ENCODE measurements at places on chromosomes 6 and 20. TPM values are rescaled to one million over a fixed set of nuclear protein-coding genes. Genes with fewer than 3 reads are reported as not detected.

GRCh38 chr6:134381959-134382358 is 64.0 kb upstream of the SGK1 start:
- no peak for DNase-seq

The TRIM40 gene
- total RNA-seq = not detected

GRCh38 chr6:162964488-162965140 is 236.8 kb downstream of the PACRG start:
- peak; percentile 77 for DNase-seq

The TMEM151B gene
- not detected for total RNA-seq

DNA sequence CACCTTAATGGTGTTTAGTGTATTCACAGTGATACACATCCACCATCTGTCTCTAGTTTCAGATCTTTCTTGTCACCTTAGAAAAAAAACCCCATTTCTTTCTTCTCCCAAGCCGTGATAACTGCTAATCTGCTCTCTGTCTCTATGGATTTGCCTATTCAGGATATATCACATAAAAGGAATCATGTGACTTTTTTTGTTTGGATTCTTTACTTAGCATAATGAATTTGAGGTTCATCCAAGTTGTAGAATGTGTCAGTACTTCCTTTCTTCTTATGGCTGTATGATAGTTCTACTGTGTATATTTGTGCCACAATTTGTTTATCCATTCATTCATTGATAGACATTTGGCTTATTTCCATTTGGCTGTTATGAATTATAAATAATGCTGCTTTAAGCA is 57.1 kb downstream of the ITCH start:
- no peak for DNase-seq

GRCh38 chr20:17557675-17558006 is 12.2 kb upstream of the DSTN start:
- no peak for DNase-seq

The PRICKLE4 gene
- total RNA-seq = 4.0 TPM

GRCh38 chr6:81002126-81002525 is 750.4 kb downstream of the TENT5A start:
- DNase-seq = no peak

- no peak for DNase-seq
Measured at GRCh38 chr6:40910260-40910893, 128.6 kb downstream of the UNC5CL start.

The TBXT gene
- total RNA-seq = not detected

The UBD gene
- 0.35 TPM for total RNA-seq

DNA sequence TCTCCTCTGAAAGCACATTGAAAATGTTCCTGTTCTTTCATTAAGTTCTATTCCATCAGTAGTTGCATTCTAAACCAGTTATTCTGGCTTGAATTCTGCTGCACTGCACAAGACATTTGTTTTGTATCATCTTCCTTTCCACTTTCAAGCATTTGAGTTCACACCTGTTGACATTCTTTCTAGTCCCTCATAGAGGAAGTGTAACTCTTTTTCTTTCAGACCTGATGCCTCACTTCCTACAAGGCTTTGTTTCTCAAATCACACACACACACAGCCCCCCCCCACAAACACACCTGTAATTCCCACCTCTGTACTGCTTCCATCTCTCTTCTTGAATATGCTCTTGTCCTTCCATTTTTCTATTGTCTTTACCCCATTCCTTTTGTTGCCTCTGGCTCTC is 50.9 kb downstream of the CCN2 start:
- no peak for DNase-seq

The PACRG gene
- 7.4 TPM for total RNA-seq

- DNase-seq = no peak
Measured at GRCh38 chr6:155383913-155384312, 69.6 kb upstream of the TFB1M start.

DNA sequence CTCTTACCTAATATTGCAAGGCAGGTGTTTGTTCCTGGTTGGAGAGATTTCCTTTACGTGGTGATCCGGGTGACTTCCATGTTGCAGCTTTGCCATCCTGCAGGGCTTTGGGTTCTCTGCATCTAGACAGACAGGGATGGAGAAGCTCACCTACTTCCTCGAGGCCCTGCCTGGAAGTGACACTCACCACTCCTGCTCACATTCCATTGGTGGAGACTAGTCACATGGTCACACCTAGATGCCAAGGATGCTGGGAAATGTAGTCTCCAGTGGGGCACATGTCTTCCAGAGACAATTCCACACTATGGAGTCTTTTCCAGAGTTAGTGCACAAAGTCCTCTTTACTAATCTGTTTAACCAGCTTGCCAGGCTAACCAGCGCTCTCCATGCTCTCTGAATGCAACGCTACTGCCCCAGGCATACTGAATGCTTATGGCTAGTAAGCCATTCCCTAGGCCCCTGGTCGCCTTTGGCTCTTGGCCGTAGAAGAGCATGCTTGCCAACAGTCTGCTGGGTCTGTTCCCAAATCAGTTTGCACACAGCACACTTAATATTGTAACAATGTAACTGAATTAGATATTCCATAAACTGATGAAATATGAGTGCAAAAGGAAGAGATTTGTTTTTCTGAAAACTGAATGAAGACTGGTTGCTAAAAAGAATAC is 6.7 kb upstream of the KCNK15 start:
- DNase-seq = no peak

The OPN5 gene
- total RNA-seq = not detected

GRCh38 chr20:59063358-59064213 is 21.0 kb upstream of the PRELID3B start:
- peak; percentile 57 for DNase-seq

DNA sequence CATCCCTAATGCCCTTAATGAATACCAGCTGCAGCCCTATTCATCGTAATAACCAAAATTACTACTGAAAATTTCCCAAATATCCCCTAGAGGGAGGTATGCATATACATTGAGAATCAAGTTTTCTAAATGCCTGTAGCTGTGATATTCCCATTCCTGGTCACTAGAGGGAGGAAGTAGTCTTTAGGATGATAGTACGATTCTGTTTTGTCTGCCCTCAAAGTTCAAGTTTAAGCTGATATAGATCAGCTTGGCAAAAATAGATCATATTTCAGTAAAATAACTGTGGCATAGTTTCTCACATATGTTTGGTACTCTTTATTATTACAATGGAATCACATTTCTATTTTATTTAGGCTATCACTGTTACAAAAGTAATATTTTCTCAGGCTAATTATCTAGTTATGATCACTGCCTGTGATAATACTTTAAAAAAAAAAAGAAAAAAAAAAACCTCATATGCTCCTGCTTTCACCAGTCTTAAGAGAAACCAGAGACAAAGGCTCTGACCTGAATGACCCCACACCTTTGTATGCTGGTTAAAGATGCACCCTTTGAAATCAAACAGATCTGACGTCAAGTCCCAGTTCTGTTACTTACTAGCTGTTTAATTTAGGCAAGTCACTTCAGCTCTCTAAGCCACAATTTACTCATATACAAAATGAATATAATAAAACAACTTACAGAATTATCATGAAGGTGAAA is 11.0 kb downstream of the TSPYL1 start:
- DNase-seq = no peak

The SGK2 gene
- total RNA-seq = 0.38 TPM

- DNase-seq = no peak
Measured at GRCh38 chr6:139156551-139156950, 21.7 kb downstream of the HECA start.

- no peak for DNase-seq
Measured at GRCh38 chr20:60486315-60486714, 528.1 kb downstream of the CDH26 start.

DNA sequence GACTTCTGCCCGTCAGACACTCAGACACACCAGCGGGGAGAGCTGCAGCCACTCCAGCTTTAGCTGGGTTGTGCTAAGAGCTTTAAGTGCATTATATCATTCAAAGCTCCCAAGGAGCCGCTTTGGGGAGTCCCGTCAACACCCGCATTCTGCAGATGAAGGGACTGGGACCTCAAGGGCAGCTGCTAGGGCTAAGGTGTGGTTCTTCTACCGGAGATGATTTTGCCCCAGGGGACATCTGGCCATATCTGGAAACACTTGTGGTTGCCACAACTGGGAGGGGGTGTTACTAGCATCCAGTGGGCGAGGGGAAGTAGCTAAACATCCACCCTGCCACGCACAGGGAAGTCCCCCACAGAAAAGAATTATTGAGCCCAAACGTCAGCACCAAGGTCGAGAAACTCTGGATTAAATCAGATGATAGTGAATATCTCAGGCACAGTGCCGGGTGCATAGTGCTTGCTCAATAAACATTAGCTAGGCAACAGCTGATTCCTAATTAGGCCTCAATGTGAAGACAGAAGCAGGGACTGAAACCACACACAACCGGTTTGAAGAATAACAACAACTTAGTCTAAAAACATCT is 29.6 kb downstream of the PMEPA1 start:
- no peak for DNase-seq

The HSPA1A gene
- 324 TPM for total RNA-seq

The RIPPLY2 gene
- not detected for total RNA-seq

The APCDD1L gene
- 0.54 TPM for total RNA-seq

The OTOR gene
- not detected for total RNA-seq

GRCh38 chr6:76792394-76792793 is 670.9 kb downstream of the HTR1B start:
- DNase-seq = no peak

- no peak for DNase-seq
Measured at GRCh38 chr6:141426400-141426980, 706.2 kb upstream of the GJE1 start.

The PSORS1C1 gene
- total RNA-seq = 1.2 TPM

DNA sequence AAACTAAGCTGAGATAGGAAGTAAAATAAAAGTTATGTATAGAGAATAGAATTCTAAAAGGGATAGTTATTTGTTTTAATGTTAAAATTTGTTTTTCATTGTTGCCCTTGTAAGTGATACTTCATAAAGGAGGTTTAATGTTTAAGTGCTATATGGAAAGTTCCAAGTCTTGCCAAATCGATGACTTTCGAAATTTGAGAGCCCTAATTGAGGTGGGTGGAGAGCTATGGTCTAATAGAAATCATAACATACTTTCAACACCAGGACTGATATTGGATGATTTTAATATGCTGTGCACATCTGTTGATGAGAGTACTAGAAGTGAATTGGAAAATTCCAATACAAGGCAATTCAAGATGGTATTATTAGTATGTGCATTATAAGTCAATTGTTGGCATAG is 64.6 kb downstream of the RNF144B start:
- DNase-seq = no peak

The BPI gene
- 0.11 TPM for total RNA-seq

DNA sequence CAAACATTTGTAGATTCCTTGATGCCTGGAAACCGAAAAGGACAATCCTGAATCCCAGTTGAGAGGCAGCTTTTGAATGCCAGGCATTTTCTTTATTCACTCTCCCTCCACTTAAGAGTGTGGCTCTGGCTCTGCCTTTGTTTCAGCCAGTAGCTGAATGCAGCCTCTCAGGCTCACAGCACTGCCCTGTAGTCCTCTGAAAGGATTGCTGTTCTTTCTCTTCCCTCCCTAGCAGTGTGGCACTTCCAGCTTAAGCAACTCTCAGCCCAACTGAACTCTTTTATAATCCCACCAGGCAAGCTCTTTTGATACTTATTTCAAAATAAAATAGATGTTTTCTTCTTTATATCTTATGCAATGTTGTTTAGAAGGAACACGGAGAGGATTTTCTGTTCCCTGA is 415.6 kb downstream of the GJA1 start:
- DNase-seq = no peak

DNA sequence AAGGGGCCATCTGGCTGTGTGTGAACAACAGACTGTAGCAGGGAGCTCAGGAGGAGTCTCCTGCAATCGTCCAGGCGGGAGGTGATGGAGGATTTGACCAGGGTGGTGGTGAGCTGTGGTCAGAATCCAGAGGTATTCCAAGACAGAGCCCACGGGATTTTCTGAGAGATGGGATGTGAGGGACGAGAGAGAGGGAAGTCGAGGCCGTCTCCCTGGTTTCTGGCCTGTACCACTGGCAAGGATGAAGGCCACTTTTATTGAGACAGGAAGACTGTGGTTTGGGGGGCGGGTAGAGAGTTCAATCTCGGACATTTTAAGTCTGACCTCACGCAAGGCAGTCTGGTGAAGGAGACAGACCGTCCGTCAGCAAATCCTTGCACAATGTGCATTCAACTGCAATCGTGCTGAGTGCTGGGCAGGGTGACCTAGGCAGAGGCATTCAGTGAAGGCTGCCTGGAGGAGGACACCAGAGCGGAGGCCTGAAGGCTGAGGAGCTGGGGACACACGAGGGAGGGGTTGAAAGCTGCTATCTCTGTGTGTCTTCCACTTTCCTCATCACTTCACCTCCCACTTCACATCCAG is 53.9 kb downstream of the PREX1 start:
- DNase-seq = no peak

The CLIC5 gene
- 279 TPM for total RNA-seq

GRCh38 chr6:11277275-11278206 is 45.1 kb upstream of the NEDD9 start:
- no peak for DNase-seq

- no peak for DNase-seq
Measured at GRCh38 chr6:163098827-163099479, 315.6 kb upstream of the QKI start.

DNA sequence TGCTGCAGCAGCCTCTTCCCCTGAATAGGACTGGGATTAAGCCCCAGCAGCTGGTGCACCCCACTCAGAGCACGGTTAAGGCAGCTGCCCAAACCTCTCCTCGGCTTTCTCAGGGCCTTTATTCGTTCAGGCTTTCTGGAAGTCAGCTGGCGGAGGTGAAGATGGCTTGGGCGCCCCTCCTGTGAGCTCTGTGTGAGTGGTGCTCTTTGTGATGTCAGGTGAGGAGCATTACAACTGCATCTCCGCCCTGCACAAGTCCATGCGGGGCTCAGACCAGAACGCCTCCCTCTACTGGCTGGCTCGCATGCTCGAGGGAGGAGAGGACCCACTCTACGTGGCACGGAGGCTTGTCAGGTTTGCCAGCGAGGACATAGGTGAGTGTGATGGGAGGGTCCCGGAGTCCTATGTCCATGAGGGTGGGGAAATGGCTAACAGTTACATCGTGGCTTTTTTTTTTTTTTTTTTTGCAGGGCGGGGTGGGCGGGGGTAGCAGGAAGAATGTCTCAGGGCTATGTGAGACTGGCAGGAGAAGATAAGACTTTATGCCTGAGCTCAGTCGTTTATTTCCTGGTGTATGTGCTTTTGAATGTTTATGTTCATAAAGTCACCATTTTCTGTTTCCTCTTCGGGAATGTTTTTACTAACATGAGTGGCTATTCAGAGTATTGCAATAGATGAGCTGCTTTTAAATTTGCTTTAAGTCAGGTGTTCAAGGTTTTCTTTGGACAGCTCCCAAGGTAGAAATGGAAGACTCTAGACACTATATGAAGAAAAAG is 18.2 kb downstream of the WRNIP1 start:
- no peak for DNase-seq

- peak; percentile 60 for DNase-seq
Measured at GRCh38 chr6:16762550-16763477, 1.6 kb upstream of the ATXN1 start.

GRCh38 chr6:7696061-7696460 is 29.8 kb upstream of the BMP6 start:
- no peak for DNase-seq

The SLC4A11 gene
- total RNA-seq = 0.16 TPM

DNA sequence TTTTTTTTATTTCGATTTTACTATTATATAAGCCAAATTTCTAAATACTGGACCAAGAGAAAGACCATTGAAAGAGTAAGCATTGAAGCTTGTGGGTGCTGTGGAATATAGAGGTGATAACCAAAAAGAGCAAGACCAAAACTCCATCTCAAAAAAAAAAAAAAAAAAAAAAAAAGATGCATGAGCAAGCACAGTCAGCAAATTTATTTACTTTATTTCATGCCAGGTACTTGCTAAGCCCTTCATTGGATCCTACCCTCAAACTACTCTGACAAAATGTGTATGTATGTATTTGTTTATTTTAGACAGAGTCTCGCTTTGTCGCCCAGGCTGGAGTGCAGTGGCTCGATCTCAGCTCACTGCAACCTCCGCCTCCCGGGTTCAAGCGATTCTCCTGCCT is 27.8 kb downstream of the BAK1 start:
- no peak for DNase-seq

The NOTCH4 gene
- 22.4 TPM for total RNA-seq

All from Right ventricle myocardium superior (tissue), 1 donor.